Fibroblast of lung (primary cell): ENCODE measurements at places on chromosomes 3 and 15. TPM values are rescaled to one million over a fixed set of nuclear protein-coding genes. Genes with fewer than 3 reads are reported as not detected.
A peak's percentile ranks its signal among the peaks of the same experiment; 100 is the strongest.

Gene IVD
- total RNA-seq = 40.1 and 61.8 TPM in 2 replicates

Gene PODXL2
- total RNA-seq = 0.50 and 0.77 TPM in 2 replicates

Gene A4GNT
- not detected in 2 replicates for total RNA-seq

Gene IQCH
- 2.6 and 5.0 TPM in 2 replicates for total RNA-seq

GRCh38 chr3:8457039-8457438 is 44.6 kb upstream of the LMCD1 start:
- peak; percentile 68 for DNase-seq

- no peak for DNase-seq
Observed at GRCh38 chr3:50583897-50584296, 14.6 kb downstream of the HEMK1 start.

GRCh38 chr3:135965506-135966270 is at the start of gene PPP2R3A:
Gene PPP2R3A, plus strand, starts transcription at chr3:135965728. Its CDS starts 35,771 bp downstream, at chr3:136001499.
- peak; percentile 85 for DNase-seq

DNA sequence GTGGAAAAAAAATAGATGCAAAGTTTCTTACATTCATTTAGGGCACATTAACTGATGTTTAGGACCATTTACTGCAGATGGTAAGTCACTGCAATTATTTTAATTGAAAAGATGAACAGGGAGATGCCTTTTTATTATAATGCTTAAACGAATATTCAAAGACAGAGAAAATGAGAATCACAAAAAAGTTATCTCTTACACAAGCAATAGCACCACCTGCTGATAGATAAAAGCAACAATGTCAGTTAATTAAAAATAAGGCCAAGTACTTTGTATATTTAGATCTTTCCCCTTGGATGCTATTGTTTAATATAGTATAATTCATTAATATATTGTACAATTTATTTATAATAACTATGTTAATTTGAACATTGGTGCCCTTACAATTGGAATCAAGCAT is 55.9 kb downstream of the IFT80 start:
- peak; percentile 49 for DNase-seq

DNA sequence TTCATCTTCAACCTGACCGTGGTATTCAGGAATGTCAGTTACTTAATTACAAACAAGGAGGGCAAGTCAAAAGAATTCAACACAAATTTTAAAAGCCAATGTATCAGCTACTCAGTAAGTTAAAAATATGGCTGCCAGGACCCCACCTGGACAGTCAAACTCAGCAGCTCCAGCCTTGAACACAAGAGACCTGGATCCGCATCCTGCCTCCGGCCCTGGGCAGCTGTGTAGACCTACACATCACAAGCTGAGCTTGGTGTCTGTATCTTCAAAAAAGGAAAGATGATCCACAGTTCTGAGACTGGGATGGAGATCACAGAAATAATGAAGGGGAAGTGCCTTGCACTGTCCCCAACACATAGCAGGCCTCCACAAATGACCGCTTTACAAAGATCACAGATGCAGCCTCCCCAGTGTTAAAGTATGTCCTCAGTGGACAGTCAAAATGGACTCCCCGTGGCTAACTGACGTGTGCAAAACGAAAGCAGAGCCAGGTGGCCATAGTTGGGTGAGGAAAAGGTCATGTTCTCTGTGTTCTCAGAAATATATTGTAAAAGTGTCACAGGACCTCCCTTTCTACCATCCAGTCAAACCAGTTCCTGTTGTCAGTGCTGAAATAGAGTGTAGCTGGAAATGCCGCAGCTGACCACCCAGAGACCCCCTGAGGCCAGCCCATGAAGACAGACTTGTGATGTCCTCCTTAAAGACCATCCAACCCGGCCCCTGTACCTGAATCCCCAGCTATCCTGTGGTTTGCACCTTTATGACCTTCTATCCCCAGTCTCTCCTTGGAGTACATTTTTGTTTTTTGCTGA is 168.5 kb upstream of the NSMCE3 start:
- DNase-seq = no peak

GRCh38 chr3:195543500-195544229 is 540 bp upstream of the PPP1R2 start:
- DNase-seq = no peak

GRCh38 chr15:80010131-80010673 is 39.2 kb upstream of the BCL2A1 start:
- DNase-seq = peak; percentile 24

DNA sequence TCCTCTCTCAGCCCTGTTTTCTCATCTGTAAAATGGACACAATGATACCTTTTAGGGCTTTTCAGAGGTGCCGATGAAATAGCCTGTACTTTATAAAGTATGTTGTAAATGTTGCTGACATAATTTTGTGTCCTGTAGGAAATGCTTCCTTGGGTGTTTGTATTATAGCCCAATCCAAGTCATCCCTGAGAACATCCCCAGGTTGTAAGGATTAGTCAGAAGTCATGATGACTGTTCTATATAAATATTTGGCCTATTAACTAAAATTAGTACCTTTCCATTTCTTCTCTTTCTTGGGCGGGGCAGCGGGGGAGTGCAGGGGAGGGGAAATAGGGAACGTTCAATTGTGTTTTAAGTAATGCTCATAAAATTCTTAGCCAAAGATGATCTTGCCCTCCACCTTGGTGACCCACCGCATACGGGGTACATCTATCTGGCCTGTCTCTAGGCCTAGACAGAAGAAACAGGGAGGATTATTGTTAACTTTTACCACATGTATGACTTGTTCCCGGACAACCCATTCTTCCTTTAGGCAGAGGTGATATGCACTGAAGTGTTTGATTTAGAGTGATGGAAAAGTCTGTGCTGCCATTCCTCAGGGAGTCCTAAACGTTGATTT is 120.7 kb downstream of the VGLL4 start:
- no peak for DNase-seq

DNA sequence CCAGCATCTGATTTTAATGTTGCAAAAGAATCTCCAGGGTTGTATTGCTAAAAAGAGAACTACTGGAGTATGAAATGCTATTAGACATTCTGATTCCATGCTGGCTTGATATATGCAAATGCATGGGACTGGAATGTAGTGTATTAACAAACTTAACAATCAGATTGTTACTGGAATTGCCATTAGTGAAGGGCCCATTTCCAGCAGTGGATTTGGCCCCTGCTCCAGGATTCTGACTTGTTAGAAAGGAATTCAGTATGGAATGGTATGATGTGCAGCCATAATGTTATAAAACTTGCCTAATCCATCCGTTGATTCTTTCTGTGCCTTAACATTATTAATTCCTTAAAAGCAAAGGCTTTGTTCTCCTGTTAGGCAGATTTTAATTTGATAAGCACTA is 7.9 kb downstream of the ARRDC4 start:
- DNase-seq = peak; percentile 93

- no peak for DNase-seq
Observed at GRCh38 chr3:36709826-36710365, 54.5 kb downstream of the DCLK3 start.

DNA sequence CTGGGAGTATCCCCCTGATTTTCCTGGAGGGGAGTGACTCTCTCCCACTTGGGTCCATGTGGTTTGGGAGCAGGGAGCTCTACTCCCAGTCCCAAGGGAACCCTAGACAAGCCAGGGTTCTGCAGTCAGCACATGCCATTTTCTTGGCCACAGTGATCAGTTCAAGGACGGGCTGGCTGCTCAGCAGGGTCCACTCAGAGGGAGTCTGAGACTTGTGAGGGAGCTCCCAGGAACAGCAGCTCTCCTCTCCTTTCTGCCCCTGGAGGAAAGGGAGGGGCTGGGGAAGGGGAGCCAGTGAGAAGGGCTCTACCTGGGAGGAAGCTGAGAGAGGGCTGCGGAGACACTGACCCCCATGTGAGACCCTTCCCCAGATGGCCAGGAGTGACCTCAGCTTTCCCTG is 29.1 kb upstream of the LMCD1 start:
- DNase-seq = no peak

DNA sequence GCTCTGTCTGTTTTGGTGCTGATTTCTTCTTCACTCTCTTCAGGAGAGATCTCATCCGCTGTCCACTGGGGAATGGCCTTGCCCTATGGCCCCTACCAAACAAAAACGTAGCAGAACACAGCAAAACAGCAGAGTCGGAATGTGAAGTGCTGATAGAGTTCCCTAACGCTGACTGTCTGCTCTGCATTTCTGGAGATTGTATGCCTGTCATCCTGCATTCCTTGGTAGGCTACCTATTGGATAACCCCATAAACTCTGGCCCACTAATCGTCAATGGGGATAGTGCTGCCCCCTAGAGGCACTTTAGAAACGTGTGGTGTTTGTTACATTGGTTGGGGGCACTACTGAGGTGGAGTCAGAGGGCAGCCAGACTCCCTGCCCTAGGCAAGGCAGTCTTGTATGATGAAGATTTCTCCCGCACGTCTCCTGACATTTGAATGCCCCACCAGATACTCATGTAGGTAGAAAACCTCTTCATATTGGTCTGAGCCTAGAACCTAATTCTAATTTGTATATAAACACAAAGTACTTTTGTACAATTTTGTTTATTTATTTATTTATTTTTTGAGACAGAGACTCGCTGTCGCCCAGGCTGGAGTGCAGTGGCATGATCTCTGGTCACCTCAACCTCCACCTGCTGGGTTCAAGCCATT is 15.6 kb upstream of the MAGEF1 start:
- peak; percentile 71 for DNase-seq

DNA sequence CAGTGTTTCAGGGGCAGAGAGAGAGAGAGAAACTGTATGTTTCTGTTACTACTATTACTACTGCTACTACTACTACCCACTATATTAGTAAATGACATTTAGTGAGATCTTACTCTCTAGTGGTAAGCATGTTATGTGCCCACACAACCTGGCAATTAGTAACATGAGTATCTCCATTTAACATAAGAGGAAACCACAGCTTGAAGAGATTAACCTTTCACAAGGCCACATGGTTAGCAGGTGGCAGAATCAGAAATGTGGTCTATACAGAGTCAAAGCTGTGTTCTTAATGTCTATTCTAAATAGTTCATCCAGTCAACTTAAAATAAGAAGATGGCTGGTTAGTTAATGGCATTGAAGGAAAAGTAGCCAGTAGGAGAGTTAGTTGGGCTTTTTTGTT is 961.6 kb downstream of the MCTP2 start:
- no peak for DNase-seq

DNA sequence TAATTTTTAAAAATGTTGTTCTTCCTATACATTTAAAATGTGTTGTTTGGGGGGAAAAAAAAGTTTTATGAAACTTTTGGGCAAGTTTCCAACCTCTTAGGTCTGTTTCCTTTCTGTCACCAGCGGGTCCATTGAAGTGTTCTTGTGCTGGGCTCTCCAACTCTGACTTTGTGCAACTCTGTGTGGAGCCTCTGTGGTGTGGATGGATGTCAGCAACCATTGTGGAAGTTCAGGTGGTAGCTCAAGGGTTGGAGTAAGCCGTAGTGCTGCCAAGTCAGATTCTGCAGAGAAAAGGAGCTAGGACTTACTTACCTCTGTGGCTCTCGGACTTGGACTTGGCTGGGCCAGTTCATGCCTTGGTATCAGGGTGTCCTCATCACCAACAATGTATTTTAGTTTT is 22.4 kb downstream of the ARID3B start:
- no peak for DNase-seq

DNA sequence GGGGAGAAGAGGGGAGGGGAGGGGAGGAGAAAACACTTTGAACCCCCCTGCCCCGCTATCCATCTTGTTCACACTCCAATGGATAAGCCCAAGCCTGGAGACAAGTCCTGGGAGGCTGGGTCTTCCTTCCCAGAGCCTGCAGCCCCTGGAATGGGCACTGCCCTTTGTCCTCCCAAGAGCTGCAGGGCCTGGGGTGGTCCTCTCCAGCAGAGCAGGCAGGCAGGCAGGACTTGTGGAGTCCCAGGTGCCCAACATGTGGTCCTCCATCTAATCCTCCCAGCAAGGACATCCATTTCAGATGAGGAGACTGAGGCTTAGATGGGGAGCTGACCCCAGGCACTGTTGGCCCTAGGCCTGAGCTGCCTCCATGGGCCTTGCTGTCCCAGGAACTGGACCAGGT is 10.4 kb upstream of the MESP2 start:
- no peak for DNase-seq

- peak; percentile 1 for DNase-seq
Observed at GRCh38 chr3:151135541-151136337, 50.3 kb downstream of the MED12L start.

DNA sequence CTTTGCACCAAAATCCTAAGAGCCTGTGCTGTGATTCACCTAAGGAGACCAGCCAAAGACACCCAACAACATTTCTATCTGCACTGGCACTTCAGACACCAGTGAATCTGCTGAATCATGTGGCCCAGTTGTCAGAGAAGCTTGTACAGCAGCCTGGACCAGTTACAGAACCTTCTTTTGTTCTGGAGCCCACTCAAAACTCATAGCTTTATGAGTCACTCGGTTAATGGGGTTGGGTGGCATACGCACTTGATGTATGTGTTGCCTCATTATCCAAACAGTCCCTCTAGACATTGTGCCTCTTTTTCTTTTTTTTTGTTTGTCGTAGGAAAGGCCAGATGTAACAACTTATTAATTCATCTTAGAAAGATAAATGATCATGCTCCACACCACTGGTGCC is 25.6 kb upstream of the GOLGA6L2 start:
- DNase-seq = peak; percentile 25

- peak; percentile 39 for DNase-seq
Observed at GRCh38 chr15:97087006-97087741, 756.7 kb downstream of the NR2F2 start.

GRCh38 chr15:33107950-33108349 is 86.6 kb downstream of the FMN1 start:
- peak; percentile 20 for DNase-seq

- DNase-seq = no peak
Observed at GRCh38 chr3:141699324-141699723, 38.8 kb upstream of the RNF7 start.

- DNase-seq = peak; percentile 46
Observed at GRCh38 chr15:87032295-87032694, 952.6 kb downstream of the AGBL1 start.
